ENCODE measurements at places on chromosomes 6 and 20.

DNA sequence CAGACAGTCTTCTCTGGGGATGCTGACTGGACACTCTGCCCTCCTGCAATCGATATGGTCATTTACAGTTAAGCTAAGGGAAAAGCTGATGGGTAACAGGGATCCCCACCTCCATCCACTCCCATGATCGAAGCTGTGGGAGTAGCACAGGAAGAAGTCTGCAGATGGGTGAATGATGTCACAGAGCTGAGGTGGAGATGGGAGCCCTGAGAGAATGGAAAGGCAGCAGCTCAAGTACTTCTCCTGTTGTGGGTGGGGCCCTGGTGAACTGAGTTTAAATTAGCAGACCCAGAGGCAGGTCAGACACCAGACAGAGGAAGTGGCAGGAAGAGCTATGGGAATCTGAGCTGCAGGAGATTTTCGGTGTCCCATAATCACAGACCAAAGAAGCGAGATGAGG is 29.0 kb downstream of the HDGFL1 start:
- no peak for DNase-seq

- DNase-seq, result no peak
Measured at GRCh38 chr6:113679051-113679450, 178.1 kb upstream of the MARCKS start.

DNA sequence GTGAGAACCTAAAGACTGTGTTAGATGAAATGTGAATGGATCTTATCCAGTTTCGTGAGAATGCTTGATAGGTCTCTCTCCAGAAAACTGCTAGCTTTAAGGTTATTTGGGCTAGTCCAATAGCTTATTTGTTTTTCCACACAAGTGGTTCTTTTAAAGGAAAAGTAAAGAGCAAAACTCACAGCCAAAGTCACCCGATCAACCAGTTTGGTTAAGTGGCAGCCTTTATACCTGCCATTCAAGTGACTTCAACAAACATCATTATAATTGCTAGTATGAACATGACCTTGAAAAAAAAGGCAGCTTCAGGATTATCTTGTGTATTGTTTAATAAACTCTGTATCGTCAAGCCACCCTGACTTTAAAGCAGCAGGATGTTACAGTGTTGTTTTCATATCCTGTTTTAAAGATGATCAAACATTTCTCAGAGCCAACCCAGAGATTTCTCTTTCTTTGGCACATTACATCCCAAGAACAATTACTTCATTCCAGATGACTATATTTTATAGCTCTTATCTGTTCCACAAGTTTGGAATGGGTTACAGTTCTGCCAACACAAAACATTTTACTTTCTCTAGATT is 253.4 kb downstream of the EPHA7 start:
- DNase-seq, result no peak

DNA sequence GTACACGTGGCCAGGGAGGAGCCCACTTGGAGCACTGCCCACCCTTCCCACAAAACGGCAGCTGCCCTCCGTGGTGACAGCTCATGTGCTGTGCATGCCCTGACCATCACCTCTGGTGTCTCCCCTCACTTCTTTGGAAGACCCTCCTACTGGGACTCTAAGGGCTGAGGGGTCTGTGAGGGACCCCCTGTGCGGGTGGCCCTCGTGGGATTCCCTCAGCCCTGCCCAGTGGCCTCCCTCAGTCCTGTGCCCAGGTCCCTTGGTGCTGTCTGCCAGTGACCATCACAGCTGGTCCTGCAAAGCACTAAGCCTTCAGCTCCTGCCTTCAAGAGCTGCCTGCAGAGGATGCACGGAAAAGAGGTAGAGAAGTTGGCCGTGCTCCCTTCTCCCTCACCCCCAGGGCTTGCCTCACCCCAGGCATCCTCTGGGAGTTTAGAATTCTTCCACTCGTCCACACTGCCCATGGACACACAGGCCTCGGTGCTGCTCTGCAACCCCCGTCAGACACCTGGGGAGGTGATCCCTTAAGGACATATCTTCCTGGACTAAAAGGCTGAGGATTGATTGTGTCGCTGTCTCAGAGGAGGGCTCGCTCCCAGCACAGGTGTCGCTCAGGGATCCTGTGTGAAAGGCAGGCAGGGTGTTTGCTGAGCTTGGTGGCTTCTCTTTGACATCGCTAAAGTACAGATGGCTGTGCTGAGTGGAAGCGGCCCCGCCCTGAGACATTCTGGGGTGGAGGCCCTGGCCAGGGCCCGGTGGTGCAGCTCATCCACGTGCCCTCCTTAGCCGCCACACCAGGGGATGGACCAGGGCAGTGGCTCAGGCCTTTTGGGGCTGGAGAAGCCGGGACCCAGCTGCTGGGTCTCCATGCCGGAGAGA is 119.5 kb upstream of the FRMD1 start:
- DNase-seq, result no peak

GRCh38 chr6:144712541-144712940 is 427.4 kb downstream of the UTRN start:
- no peak for DNase-seq

DNA sequence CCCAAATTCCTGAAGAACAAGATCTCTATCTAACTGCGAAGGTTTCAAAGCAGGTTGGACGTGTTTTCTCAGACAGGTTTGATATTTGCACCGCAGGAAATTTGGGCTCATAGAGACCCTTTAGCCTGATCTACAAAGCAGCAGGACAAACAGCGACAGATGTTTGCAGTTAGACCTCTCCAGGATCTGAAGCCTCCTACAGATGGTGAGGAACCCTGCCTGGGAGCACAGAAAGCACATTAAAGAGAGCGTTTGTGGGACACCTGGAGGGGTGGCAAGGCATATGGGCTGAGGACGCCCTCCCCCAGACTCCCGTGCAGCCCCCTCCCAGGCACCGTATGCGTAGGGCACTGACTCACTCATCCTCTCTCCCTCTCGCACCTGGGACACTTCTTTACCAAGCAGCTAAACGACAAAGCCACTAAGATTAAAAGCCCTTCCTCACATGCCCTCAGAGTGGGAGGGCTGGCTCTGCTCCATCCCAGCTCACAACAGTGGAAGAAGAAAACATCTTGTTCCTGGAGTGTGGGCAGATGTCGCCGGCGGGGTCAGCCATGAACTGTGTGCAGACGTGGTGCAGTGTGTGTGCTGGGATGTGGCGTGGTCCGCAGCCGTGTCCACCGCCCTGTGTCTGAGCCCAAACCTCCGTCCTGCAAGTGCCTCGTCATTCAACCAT is 249.7 kb upstream of the AFDN start:
- no peak for DNase-seq

All from HS-5 (cell line).